8988T (cell line): ENCODE measurements at places on chromosomes 1 and 21.

DNA sequence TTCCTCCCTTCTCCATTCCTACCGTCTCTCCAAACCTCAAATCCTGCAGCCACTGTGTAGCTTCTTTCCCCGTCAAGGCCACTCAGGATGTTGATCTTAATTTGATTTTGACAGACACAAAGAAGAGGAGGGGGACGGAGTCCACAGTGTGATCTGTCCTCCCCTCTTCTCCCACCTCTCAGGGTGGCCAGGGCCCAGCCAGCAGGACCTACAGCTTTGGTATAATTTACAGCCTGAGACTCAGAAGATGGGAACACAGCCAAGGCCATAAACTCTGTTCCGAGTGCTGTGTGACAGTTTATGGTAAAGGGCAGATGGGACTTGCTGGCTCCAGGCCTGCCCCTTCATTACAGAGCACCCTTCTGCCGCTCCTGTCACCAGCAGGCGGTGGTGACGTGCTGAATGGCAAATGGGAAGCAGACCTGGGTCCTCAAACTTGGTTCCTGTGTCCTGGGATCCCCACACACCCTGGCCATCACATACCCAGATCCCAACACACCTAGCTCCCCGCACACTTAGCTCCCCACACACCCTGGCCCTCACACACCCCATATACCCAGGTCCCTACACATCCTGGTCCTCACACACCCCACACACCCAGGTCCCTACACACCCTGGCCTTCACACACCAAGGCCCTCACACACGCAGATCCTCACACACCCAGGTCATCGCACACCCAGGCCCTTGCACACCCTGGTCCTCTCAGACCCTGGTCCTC, 71.6 kb downstream of the CD2 start:
- DNase-seq: no peak

DNA sequence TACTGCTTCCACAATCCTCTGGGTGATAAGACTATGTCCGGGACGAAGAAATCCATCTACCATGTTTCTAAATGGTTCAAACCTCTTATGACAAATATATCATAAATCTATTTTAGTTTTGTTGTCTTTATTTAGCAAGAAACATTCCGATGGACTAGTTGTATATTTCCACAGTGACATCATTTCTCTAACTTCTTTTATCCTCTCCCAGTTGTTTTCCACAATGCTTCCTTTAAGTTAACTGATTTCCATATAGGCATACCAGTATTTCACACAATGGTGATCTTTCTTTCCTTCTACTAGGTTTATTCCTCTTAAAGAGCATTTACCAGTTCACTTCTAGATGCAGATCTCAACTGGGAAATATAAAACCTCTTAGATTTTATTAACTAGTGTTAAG, 44.8 kb downstream of the USP1 start:
- DNase-seq: no peak

GRCh38 chr1:155473151-155473821, 89.3 kb downstream of the ASH1L start:
- no peak for DNase-seq

- DNase-seq: no peak
Measured at GRCh38 chr21:35119501-35120047, 70.5 kb upstream of the RUNX1 start.

GRCh38 chr1:29829448-29830344, 593.4 kb downstream of the PTPRU start:
- no peak for DNase-seq

GRCh38 chr1:45796381-45796780, 7.0 kb upstream of the MAST2 start:
- DNase-seq: no peak

- DNase-seq: no peak
Measured at GRCh38 chr1:143699115-143699514, 272.7 kb downstream of the FAM72C start.

DNA sequence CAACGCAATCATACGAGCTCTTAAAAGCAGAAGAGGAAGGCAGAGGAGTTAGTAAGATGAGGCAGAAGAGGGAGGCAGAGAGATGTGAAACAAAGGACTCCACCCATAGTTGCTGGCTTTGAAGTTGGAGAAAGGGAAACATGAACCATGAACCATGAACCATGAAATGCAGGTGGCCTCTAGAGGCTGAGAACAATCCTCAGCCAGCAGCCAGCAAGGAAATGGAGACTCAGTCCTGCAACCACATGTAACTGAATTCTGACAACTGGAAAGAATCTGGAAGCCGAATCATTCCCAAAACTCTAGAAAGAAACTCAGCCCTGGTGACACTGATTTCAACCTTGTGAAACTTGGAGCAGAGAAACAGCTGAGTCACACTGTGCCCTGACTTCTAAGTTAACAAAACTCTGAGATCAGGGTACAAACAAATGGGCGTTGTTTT, 10.1 kb downstream of the DIPK1A start:
- no peak for DNase-seq

GRCh38 chr1:168121401-168122011, 15.2 kb downstream of the GPR161 start:
- DNase-seq: no peak

DNA sequence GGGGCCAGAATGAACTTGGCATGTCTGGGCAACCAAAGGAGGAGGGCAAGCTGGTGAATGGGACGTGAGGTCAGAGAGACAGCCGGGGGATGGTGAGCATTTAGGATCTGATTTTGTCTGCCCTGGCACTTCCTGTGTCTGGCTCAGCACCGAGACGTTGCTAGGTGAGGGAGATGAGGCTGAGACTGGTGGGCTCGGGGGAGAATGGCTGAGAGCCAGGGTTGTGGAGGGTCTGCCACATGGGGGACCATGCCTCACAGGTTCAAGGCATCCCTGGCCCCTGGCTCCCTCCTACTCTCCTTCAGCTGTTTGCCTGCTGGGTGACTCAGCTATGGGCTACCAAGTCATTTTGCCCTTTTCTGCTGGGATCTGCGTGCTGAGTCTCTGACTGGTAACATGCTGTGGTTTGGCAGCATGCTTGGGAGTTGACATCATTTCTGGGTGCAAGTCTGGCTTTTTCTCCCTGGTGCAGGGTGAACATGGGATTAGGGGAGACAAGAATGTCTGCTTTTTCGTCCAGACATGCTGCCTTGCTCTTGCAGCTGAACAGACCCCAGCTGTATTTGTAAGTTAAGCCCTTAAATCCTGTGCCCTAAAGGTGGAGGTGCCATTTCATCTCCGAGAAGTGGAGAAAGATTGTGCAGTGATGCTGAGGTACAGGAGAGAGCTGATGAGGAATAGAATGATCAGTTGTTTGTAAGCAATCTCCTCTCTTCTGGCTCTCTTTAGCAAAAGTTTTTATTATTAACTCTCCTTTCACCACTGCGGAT, 17.6 kb downstream of the GALNT2 start:
- peak; percentile 79 for DNase-seq

DNA sequence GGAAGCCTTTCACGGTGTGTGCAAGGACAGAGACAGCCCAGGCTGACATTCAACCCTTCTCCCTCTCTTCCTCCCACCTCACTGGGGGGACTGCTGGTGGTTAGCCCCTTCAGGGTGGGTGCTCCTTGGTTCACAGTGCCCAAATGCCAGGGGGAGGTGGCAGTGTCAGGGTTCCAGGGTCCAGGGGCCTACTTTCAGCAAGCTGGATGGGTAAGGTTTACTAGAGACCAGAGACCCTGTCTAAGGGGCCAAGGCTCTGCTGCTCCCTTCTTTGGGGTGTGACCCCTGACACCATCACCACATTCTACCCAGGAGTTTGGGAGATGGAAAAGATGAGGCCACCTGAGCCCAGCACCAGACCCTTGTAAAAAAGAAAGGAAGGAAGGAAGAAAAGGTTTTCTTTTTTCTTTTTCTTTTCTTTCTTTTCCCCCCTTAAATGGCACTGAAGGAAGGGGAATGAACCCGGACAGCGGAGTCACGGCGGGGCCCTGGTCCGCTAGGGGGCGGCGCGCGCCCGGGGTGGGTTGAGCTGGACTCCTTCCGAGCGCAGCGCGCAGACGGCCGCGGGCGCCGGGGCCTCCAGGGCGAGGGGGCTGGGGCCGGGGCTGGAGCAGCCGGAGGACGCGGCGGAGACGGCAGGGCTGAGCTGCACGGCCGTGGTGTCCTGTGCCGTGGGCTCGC, 18.8 kb downstream of the KNCN start:
- no peak for DNase-seq

- no peak for DNase-seq
Measured at GRCh38 chr1:162113419-162113818, 43.9 kb downstream of the NOS1AP start.

- no peak for DNase-seq
Measured at GRCh38 chr1:38656726-38657125, 202.8 kb downstream of the RRAGC start.

DNA sequence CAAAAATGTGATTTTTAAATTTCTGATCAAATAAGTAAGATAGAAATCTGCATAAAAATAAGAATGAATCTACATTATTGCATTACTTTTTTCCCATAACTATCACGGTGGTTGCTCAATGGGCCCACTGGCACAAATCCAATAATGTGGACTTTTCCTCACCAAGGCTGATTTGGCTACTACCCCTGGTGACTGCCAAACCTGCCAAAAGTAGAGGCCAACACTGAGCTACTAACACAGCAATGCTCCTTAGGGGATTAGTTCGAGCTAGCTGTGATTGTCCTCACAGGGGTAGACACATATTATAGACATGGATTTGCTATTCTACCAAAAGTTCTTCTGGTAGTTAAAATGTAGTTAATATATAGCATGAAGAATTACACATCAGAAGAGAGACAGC, 107.7 kb upstream of the ZNHIT6 start:
- no peak for DNase-seq

- no peak for DNase-seq
Measured at GRCh38 chr21:41653954-41654491, 112.8 kb downstream of the RIPK4 start.

- no peak for DNase-seq
Measured at GRCh38 chr1:62691062-62691844, 3.1 kb upstream of the DOCK7 start.

- no peak for DNase-seq
Measured at GRCh38 chr1:11373895-11374747, 101.1 kb downstream of the UBIAD1 start.

DNA sequence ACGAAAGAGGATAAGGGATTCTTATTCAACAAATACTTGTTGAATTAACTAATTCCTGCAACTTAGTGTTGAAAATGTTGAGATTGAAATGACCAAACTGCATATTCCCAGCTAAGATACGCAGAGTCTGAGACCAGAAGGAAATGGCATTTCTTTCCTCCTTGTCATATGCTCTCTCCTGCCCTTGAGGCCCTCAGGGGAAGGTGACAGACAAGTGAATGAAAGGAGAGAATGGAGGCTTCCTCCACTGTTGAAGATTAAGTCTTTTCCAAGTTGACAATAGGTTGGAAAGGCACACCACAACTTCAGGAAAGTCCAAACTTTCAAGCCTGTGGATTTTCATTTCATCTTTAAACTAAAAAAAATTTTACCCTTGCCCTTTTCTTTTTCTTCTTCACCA, 3.1 kb upstream of the ZNF697 start:
- no peak for DNase-seq

DNA sequence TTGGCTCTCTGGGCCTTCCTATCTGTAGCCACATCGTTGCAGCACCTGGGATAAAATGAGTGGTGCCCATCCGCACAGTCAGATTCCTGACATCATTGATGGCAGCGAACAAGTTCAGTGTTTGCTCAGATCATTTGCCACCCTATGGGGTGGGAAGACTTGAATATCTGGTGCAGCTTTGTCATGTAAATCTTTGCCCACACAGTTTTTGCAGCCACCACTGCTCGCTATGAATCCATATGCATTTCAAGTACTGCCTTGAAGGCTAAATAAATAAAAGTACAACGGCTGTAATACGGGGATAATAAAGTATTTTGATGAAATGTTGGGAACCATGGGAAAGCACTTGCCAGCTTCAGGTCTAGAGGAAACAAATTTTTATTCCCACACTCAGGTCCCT, 56.3 kb upstream of the COA6 start:
- DNase-seq: no peak

DNA sequence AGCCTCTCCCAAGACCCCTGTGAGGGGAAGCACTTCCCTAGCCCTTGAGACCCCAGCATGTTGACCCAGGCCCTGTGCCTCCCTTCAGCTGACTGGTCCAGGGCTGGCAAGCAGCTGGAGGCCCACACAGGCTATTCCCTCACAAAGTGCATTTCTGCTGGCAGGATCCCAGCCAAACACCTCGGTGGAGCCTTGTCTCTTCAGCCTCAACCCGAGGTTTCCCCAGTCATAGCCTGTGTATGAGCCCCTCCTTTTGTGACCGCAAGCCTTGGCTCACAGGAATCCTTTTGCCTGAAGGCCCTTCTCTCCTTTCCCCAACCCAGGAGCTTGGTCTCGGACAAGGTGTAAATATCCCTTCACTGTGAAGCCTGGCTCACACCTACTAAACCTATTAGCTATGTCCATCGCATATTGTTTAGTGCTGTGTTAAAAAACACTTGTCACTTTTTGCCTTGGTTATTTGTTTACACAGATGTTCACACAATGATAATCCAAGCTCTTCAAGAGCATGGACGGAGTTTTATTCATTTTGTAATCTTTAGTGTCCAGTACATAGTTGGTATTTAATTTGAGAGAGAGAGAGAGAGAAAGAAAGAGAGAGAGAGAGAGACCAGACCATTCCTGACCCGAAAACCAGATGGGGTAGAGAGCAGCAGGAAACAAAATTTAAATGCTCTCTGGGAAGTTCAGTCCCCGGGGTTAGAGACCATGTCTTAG, 8.5 kb upstream of the CD247 start:
- no peak for DNase-seq

GRCh38 chr1:207346513-207346912, 25.0 kb downstream of the CD55 start:
- DNase-seq: no peak

DNA sequence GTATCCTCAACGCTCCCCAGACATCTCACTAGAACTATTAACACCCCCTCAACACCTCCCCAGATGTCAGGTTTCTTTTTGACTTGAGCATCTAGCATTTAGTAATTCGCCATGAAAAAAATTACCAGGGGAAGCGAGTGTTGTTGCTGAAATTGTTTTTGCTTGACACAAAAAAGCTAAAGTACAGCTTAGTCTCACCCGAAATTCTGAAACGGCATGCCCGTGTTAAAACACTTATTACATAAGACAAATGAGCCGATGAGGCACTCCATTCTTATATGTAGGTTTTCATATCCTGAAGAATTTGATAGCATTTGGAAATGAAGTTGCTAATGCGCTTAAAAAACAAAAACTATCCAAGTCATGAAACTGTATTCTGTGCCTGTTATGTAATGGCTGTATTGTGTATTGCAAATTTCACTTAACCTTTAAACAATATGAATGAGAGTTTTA, 1.3 kb upstream of the NRIP1 start:
- DNase-seq: no peak

DNA sequence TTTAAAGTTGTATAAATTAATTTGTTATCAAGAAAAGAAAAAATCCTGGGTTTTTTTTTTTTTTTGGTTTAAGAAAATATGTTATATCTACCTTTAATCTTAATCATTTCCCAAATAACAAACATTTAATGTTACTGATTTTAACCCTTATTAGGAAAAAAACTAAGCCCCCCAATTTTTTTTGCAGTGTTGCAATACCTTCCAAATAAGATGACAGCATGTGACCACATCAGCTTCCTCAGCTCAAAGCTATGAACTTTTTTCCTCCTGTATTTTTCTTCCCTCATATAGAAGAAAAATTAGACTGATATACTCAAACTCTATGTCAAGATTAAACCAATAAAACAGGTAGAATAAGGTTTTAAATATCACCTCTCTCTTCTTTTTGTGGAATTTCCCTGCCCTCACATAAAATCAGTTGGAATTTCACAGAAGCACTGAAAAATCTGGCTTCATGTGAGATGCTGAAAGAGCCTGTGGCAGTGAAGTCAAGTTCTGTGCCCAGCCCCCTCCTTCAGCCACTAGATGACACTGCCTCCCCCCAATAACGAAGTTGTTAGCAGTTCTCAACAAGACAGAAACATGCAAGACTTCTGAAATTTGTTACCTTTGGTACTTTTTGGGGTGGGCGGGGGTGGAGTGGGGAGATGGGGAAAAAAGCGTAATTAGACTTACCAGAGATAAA, 9.6 kb upstream of the SMYD2 start:
- DNase-seq: no peak
